ENCODE measurements at places on chromosomes 16 and 17.
A peak's percentile ranks its signal among the peaks of the same experiment; 100 is the strongest.

DNA sequence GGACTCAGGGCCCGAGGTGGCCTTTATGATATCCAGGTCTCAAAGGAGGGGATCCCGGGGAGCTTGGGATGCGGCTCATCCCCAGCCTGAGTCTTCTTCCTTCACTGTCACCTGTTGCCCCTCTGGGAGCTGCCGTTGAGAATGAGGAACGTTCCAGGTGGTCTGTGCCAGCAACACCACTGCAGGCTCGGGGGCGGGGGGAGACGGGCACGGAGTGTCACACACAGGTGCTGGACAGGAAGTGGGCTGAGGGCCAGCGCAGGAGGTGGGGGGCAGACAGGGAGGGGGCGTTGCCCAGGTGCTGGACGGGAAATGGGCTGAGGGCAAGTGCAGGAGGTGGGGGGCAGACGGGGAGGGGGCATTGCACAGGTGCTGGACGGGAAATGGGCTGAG lies 28.2 kb downstream of the METRNL start:
- no peak for DNase-seq

DNA sequence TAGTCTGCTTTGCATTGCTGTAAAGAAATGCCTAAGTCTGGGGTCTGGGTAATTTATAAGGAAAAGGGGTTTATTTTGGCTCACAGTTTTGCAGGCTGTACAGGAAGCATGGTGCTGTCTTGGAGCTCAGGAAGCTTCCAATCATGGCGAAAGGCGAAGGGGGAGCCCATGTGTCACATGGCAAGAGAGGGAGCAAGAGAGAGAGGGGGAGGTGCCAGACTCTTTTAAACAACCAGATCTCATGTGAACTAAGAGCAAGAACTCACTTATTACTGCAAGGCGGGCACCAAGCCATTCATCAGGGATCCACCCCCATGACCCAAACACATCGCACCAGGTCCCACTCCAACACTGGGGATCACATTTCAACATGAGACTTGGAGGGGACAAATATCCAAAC lies 148.2 kb upstream of the HS3ST2 start:
- no peak for DNase-seq

DNA sequence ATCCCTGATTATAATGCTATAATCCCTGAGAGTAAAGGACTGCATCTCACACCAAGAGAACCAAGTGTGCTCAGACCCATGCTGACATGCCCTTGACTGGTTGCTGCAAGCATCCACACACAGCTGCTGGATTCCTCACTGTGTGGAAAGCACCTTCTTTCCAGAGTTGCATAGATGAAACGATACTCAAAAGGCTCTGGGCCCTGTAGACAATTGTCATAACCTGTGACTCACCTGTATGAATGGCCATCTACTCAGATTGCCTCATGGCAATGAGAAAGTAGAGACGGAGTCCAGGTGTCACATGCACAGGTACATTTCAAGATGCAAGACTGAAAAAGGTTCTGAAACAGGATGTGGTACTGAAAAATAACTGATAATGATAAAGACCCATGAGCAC lies 58.1 kb downstream of the MPHOSPH6 start:
- no peak for DNase-seq

- no peak for DNase-seq
These were observed 658 bp upstream of the DUSP3 start for GRCh38 chr17:43779145-43780125.

- no peak for DNase-seq
These were observed 97.9 kb upstream of the CRHR1 start for GRCh38 chr17:45686250-45686649.

- no peak for DNase-seq
These were observed 1498.3 kb downstream of the CDH11 start for GRCh38 chr16:63623551-63624039.

DNA sequence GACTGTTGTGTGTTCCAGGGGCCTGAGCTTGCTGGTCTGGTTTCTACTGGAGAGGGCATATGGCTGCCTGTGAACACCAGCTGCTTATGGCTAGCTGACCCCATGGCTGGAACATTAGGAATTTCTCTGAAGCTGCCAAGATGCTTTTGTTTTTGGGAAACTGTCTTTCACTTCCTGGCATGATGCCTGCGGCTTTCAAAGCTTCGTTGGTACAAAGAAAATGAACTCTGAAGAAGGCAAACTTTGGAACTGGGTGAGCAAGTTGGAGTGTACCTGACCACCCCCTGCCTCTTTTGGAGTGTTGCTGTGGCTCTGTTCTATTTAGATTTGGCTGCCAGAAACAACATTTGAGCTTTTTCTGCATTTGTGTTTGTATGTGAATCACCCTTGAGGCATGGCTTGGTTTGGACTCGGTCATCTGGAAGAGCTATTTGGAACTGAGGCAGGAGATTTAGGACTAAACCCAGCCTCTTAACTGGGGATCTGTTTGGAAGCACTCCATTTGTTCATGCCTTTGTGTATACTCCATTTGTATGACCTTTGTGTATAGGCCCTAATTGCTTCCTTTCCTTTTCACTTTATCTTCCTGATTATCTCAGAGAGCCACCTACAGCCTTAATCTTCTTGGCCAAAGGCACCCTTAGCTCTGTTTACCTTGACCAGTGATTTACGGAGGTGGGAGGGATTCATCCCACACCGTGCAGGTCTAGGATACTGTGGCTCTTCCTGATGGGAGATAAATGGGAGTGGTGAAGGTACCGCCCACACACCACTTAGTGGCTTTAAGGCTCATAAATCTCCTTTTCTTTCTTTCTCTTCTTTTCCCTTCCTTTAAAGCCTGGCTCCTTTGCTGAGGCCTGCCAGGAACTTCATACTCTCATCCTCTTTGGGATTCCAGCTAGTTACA lies 7.3 kb upstream of the CPHXL start:
- no peak for DNase-seq

GRCh38 chr17:491086-492021 lies 138.7 kb upstream of the RPH3AL start:
- no peak for DNase-seq

- DNase-seq = no peak
These were observed 48.0 kb downstream of the SRL start for GRCh38 chr16:4193920-4194319.

GRCh38 chr17:35390663-35391062 lies 17.2 kb upstream of the SLFN11 start:
- DNase-seq = no peak

DNA sequence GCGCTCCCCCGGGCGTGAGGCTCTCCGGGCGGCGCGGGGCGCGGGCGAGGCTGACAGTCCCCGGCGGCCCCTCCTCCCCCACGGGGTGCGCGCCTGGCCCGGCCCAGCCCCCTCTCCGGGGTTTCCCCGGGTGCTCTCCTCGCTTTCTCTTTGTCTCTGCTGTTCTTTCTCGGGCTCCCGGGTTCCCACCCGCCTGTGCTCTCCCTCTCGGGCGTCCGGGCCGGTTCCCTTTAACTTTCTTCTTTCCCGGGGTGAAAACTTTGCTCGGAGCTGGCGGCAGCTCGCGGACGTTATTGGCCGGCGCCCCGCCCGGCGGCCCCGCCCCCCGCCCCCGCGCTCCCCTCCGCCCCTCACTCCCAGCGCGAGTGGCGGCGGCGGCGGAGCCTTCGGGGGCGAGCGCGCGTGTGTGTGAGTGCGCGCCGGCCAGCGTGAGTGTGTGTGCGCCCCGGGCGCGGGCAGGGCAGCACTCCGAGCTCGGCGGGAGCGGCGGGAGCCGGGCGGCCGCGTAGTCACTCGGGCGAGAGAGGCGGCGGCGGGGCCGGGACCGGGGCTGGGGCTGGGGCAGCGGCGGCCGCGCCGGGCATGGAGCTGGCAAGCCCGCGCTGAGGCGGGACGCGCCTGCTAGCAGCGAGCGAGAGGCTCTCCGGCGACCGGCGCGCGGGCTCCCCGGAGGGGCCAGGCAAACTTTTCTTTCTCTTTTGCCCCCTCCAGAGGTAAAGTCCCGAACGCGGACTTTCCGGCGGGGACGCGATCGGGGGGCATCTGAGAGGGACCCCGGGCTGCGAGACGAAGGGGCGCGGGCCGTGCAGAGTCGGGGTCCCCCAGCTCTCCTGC lies at the start of gene NTN1:
NTN1 (plus strand) TSS at position 353 of the 834 bp plus-strand sequence. CDS start 864 bp downstream, outside the sequence.
- DNase-seq = peak; percentile 19

GRCh38 chr17:32488604-32489180 lies 1.9 kb downstream of the CDK5R1 start:
- DNase-seq = no peak

DNA sequence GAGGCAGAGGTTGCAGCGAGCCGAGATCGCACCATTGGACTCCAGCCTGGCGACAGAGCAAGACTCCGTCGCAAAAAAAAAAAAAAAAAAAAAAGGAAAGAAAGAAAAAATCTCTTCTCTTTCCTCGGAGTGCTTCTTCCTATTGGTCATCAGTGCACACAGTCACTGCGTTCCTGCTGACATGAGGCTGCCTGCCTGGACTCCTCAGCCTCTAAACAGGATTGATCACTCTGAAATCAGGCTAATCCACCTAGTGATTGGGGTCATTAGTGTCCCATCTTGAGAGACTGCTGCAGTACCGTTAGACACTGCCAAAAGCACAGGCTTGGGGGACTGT lies 30.8 kb downstream of the PLCD3 start:
- DNase-seq = no peak

GRCh38 chr16:31089199-31089598 lies 456 bp upstream of the PRSS53 start:
- no peak for DNase-seq

GRCh38 chr16:51312363-51313150 lies 161.5 kb upstream of the SALL1 start:
- no peak for DNase-seq

DNA sequence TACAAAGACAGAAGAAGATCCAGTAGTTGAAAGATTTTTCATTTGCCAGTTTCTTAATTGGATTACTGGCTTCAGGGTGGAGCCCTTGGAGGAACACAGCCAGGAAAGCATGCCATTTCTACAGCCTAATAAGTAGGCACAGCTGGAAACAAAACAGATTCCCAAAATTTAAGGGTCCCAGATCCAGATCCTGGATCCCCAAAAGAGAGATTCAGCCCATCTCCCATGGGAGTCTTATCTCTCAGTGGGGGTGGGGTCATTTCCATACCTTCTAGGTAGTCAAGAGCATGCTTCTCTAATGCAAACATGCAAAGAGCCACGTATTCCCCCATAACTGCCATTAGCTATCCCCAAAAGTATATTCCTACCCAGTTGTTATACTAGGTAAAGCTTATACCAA lies 49.9 kb downstream of the SCPEP1 start:
- DNase-seq = no peak

DNA sequence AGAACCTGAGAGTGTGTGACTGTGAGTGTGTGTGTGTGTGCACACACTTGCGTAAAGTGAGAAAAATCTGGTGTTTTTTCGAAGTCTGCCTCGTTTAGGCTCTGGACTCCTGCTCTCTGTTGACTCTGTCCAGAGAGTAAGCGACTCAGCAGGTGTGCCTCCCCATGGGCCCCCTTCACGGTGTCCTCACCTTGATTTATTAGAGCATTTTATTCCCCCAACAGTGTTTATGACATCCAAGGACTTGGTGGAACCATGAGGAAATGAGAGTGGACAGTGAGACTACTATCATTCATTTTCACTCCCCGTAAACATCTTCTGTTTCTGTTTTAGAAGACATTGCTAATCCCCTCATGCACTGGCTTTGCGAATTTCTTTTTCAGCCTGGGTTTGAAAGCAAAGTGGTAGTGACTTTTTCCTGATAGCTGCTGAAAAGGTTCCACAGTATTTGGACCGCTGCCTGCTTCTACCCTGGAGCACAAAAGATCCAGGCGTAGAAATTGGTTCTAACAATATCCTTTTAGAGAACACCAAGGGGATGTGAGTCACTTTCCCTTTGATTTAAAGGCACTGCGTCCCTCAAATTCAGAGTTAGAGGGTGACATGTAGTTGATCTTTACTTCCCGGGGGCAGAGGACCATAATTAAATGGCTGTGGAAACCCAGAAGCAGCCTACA lies 218.2 kb downstream of the WWOX start:
- DNase-seq = no peak

- no peak for DNase-seq
These were observed 15.9 kb downstream of the GRB7 start for GRCh38 chr17:39753514-39754160.

GRCh38 chr16:10923146-10923649 lies 19.1 kb downstream of the DEXI start:
- no peak for DNase-seq

GRCh38 chr16:54422159-54422558 lies 135.6 kb upstream of the IRX3 start:
- DNase-seq = no peak

DNA sequence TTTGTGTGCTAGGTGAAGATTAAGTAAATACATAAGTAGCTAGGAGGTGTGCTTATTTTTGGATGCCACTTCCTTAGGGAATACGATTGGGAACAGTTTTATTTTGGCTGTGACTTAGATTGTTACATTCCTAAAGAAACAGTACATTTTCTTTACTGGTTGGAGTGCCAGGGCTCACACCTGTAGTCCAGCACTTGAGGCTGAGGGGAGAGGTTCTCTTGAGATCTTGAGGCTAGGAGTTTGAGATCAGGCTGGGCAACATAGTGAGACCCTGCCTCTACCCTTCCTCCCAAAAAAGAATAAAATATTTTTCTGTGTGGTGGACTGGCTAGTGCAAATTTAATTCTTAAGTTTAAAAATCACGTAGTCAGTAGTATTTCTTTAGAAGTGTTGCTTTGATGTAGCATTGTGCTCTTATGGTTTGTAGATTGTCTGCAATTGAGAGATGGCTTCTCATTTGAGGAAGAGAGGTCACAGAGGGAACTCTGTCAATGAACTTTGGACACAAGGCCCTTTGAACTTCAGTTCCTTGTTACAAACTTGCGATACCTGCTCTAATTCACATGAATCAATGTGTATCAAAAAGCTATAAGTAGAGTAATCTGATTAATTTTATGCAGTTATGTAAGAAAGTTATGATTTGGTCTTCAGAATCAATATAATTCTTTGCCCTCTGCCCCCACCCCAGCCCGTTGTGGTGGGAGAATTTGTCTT lies 7.1 kb downstream of the HAPSTR1 start:
- DNase-seq = no peak

- DNase-seq = no peak
These were observed 69.8 kb downstream of the CLEC16A start for GRCh38 chr16:11014136-11014535.

DNA sequence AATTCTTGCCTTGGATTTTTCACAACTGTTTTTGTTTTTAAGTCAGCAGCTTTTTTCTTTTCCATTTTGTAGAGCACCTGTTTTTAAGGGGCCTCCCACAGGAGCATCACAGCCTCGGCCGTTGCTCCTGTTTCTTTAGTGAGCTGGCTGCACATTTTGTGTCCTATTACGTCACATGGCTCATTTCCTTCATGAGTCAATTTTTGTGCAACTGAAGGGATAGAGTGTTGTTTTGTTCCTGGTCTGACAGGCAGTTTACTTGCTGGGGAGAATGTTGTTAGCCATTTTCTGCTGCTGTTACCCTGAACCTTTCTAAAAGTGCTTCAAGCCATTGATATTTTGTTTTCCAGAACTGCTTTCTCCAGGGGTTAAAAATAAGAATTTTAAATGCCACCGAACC lies 45.0 kb upstream of the CRISPLD2 start:
- DNase-seq = no peak

- no peak for DNase-seq
These were observed 110.7 kb downstream of the SOCS1 start for GRCh38 chr16:11145173-11145818.

- no peak for DNase-seq
These were observed 5.9 kb downstream of the RANBP10 start for GRCh38 chr16:67800338-67800926.

Measured in NCI-H460 (cell line).